ENCODE measurements at places on chromosomes 7 and 10.
A peak's percentile ranks its signal among the peaks of the same experiment; 100 is the strongest.

DNA sequence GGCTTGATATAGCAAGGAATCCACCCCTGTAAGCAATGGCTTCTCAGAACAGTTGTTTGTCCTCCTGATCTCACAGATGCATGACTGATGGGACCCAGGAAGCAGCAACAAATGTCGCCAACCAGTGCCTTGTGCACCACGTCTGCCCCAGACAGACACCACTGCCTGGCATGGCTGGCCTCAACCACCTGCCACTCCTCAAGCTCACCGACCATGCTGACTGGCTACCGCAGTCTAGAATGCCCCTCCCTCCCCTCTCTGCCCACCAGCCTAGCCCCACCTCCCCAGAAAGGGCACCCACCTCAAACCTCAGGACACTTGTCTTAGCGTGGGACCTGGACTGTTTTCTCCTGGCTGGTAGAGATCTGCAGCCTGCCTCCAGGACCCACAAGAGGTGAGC is 24.0 kb downstream of the LRRC20 start:
- DNase-seq: peak; percentile 83

GRCh38 chr7:113338071-113338696 is 219.8 kb upstream of the SMIM30 start:
- DNase-seq: no peak

GRCh38 chr10:102714621-102715455 is at the start of gene SFXN2:
Gene SFXN2 (plus strand): TSS chr10:102714636. CDS start chr10:102726637, 12,001 bp downstream.
- DNase-seq: peak; percentile 70

DNA sequence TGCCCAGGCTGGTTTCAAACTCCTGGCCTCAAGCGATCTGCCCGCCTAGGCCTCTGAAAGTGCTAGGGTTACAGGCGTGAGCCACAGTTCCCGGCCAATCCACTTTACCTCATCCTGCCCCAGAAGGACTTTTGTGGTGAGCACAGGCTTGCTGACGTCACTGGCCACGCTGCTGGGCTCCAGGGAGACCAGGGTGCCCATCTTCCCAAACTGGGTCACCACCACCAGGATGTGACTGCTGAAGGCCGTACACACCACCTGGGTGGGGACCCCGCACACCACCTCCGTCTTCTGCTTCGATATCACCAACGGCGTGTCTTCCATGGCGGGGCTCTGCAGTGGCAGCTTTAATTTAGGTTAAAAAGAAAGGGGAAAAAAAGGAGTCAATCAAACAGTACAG is 816 bp downstream of the PSMG3 start:
- peak; percentile 31 for DNase-seq

- DNase-seq: no peak
These were observed 20.3 kb upstream of the RET start for GRCh38 chr10:43056568-43057011.
